Endodermal cell (in vitro differentiated cells): ENCODE measurements at places on chromosomes 7 and 10.

- no peak for DNase-seq
Measured at GRCh38 chr10:25026463-25026862, 10.1 kb downstream of the THNSL1 start.

GRCh38 chr10:100565206-100565985 is 29.7 kb downstream of the HIF1AN start:
- peak; percentile 44 for DNase-seq

DNA sequence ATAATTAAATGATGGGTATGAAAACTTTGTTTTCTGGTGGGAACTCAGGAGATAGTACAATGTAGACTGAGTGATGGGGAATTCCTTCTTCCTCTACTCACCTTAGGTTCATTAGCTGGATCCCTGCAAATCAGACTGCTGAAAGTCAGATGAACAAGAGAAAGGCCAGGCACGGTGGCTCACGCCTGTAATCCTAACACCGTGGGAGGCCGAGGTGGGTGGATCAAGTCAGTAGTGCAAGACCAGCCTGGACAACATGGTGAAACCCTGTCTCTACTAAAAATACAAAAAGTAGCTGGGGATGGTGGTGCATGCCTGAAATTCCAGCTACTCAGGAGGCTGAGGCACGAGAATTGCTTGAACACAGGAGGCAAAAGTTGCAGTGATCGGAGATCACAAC is 28.7 kb upstream of the ST8SIA6 start:
- no peak for DNase-seq

DNA sequence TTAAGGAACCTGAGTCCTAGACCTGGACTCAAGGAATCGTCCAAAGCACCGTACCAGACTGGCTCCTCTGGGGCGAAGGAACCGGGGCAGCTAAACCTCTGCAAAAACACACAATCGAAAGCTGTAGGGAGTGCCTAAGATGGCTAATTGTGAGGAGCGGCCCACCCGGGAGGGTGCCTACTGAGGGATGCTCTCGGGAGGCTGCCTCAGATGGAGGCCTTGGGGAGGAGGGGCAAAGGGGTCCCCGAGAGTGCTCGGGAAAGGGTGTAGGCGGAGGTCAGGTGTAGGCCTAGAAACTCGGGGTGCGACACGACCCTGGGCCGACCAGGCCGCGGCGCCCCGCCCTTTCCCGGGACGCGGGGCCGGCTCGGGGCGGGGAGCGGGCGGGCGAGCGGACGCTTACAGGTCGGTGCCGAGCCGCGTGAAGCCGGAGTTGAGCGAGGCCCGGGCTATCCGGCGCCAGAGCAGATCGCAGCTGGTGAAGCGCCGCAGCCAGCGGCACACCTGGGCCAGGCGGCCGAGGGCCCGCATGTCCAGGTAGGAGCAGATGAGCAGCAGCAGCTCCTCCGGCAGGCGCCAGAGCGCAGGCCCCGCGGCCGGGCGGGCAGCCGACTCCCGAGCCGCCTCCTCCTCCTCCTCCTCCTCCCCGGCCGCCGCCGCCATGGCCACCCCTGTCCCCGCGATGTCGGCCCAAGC is 844 bp downstream of the FBXW4 start:
- no peak for DNase-seq

GRCh38 chr10:32922170-32922569 is 35.9 kb downstream of the ITGB1 start:
- DNase-seq, result no peak

DNA sequence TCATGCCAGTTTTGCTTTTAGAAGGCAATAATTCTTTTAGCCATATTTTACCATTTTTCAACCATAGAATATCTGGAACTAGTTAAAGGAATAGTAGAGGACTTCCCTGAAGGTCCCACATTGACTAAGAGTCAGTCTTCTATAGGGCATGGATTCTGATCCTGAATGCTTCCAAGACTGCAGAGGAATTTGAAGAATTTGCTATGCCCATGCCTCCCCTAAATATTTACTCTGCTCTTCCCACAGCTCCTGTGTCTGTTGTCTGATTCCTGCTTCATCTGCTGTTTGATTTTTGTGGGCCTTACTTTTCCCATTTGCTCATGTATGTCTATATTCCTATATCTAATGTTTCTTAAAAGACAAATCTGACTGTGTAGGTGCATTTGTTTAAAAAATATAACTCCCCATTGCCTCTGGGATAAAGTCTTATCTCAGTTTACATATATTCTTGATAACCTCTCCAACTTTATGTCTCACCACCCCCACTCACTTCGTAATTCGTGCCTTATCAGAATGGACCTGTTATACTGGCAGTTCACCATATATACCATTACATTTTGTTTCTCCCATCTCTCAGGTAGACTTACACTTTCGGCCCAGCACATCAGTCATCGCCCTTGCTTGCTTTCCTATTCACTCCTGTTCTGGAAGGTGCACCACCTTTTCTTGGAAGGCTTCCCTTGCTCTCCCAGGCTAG is 33.9 kb downstream of the LRRC4 start:
- no peak for DNase-seq

- peak; percentile 69 for DNase-seq
Measured at GRCh38 chr10:8331896-8332729, 277.6 kb downstream of the GATA3 start.

DNA sequence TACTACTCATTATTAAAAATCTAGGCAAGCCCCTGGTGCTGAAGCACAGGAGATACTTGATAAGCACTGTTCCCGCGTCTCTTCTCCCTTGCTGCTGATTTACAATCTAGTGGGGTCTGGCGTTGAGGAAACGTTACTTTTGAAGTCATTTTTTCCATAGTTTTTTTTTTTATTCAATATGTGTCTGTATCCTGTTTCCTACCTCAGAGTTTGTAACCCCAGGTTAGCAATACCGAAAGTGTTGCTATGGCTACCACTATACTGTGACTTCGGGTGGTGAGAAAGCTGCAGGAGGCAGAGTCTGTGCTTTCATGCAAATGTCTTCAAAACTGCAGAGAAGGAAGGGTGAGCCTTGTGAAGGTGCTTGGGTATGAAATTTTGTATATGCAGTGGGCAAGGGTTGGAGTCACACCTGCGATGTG is 458.8 kb upstream of the GHITM start:
- no peak for DNase-seq

GRCh38 chr10:20486791-20487190 is 410.3 kb downstream of the NEBL start:
- no peak for DNase-seq

DNA sequence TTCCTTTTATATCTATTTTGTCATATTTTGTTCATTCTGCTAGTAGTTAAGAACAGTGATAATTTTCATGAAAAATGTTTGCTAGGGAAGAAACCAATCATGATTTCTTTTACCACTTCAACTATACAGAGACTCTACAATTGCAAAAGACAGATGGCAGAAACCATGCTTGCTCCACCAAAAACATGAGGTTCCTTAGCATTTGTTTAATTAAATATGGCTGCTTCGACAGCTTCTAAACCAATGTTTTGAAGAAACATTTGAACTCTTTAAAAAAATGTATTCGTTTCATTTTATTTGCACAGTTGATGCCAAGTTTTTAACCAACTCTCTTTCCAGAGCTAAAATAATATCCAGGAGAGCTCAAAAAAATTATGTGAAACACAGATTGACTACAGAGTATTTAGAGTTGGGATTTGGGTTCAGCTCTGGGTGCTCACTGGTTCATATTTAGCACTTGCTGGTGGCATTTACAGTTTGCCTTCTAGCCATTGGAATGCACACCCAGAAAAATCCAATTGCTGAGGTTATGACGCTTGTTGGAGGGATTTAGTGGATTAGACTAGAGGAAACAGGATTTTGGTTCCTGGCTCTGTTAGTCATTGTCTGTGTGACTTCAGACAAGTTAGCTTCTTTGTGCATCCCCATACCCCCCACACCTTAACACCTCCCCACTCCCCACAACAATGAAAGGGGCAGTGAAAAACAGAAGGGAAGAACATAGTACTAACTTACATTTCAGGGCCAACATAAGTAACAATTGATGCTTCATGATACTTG is 35.8 kb upstream of the SDHAF3 start:
- no peak for DNase-seq

DNA sequence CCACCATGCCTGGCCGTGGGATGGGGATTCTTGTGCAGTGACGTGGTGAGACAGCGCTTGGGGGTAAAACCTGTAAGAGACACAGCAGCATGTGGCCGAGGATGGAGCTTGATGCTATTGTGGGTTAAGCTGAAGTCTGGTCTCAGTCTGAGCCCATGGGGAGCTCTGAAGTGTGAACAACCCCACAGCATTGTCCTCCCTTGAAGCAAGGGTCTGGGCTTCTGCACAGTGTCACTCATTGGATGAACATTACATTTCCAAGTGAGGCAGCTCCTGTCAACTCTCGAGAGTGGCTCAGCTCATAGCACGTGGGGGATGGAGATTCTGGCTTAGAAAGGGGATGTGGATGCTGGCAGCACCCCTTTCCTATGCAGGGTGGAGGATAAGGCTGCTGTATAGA is 32.2 kb upstream of the ZNF438 start:
- DNase-seq, result no peak

DNA sequence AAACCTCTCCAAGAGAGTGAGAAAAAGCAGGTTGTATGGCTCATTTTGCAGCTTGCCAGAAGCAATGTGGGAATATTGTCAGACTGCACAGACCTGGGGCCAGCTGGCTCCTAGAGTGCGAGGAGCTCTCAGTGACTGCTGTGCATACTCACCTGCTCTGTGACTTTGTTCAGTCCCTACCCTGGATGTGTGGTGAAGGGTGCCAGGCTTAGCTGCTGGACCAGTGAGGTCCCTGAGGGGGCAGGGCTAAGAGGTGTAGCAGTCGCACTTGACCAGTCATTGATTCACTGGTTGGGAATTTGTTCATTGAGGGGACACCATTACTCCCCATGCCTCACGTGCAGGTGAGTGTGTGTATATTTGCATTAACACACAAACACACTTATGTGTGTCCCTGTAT is 60.1 kb downstream of the IKZF1 start:
- no peak for DNase-seq

DNA sequence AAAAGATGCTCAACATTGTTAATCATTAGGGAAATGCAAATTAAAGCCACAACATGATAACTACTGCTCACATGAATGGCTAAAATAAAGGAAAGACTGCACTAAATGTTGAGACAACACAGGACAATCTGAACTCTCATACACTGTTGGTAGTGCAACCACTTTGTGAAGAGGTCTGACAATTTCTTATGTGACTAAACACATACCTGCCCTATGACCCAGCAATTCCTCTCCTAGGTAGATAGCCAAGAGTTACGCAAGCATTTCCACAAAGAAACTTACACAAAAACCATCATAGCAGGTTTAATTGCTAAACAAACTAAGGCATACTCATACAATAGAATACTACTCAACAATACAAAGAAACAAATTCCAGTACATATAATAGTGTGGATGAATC is 41.8 kb upstream of the HERPUD2 start:
- DNase-seq, result no peak

DNA sequence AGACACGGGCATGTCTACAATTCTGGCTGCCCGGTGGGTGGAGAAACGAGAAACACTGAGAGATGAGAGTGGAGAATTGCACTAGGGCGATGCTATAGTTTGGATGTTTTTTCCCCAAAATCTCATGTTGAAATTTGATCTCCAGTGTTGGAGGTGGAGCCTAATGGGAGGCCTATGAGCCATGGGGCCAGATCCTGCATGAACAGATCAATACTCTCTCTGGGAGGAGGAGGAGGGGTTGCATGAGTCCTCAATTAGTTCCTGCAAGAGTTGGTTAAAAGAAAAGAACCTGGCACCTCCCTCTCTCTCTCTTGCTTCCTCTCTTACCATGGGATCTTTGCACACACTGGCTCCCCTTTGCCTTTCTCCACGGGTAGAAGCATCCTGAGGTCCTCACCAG is 299.1 kb downstream of the CALN1 start:
- DNase-seq, result no peak

DNA sequence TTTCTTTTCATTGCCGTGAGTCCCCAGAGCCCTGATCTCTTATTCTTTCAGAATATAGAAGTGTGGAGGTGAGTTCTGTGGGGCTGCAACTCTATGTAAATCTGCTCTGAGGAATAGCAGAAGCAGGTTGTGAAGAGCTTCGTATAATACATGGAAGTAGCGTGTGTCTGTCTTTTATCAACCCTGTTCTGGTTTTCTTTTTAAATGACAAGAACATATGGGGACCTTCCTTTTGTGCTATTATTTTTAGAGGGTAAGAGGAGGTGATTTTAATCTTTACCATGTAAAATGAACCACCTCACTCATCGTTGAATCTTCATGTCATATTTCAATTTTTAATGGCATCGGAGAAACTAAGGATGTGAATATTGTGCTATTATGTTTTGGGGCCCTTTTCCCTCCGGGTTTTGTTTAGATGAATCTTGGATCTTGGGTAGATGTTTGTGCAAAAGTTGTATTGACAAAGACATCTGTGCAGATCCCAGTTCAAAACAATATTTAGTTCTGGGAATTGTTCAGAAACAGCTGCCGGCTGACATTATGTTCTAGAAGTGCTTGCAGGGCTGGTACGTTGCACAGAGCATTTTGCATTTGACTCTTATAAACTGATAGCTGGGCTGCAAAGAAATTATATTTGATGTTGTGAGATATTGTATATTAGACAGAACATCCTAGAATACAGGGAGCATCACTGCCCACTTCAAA is 46.7 kb downstream of the PLXDC2 start:
- no peak for DNase-seq

GRCh38 chr10:112859793-112860192 is 90.3 kb upstream of the TCF7L2 start:
- DNase-seq, result no peak

GRCh38 chr10:112340601-112341000 is 33.3 kb upstream of the ACSL5 start:
- no peak for DNase-seq

DNA sequence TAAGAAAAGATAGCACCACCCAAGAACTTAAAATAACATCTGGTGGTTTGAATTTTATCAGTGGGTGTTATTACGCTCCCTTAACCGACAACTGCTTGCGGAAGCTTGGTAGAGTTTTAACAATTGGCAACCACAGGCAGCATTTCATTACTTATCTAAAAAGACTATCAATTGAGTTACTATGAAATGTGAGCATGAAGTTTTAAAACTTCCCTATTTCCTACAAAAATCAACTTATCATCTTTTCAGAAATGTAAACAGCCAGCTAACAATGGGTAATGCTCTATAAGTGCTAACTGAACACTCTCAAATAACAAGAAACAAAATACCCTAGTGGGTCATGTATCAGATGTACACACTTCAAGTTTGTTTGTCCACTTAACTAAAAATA is 68.8 kb downstream of the OSBPL3 start:
- DNase-seq, result no peak

DNA sequence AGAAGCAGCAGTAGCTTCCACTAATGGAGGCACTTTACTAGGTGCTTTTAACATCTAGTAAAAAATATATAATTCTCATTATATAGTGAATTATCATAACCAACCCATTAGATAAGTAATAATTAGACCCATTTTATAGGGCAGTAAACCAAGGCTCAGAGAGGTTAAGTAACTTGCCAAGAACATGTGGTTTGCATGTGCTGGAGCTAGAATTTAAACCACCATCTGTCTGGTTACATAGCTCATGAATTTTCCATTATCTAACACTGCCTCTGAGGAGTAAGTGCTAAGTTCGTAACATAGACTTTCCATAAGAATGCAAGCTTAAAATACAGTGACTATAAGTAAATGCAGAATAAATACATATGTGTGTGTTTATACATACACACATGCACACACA is 41.9 kb downstream of the CREB3L2 start:
- no peak for DNase-seq

GRCh38 chr7:158186864-158187693 is 400.5 kb downstream of the PTPRN2 start:
- DNase-seq, result no peak

GRCh38 chr7:33287738-33288137 is 158.4 kb downstream of the BBS9 start:
- DNase-seq, result no peak
